ENCODE measurements at places on chromosomes 5 and 9.

- DNase-seq, result no peak
Measured at GRCh38 chr5:55625589-55625909, 86.6 kb downstream of the SLC38A9 start.

DNA sequence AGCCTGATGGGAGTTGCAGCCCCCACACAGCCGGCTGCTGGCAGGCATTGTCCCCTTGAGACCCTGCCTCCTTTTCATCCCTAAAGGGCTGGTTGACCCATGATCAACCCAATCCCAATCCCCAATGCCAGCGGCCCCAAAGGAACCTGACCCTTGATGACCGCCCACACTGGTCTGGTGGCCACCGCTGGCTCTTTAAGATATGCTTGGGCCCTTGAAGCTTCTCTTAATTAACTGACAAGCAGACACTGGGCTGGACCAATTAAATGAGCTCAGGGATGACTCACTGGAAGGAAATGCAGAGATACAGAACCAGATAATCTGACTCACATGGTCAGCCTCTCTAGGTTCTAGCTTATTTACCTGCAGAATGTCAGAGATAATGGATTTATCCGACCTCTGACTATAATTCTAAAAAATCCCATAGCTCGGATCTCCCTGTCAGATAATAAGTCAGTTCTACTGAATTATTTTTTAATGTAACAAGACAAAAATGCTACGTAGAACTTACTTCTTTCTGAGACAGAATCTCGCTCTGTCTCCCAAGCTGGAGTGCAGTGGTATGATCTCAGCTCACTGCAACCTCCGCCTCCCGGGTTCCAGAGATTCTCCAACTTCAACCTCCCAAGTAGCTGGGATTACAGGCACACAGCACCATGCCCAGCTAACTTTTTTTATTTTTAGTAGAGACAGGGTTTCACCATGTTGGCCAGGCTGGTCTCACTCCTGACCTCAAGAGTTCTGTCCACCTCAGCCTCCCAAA lies 11.1 kb upstream of the MLANA start:
- no peak for DNase-seq

GRCh38 chr5:112174959-112175594 lies 244.0 kb downstream of the EPB41L4A start:
- no peak for DNase-seq

- no peak for DNase-seq
Measured at GRCh38 chr9:133063500-133064231, 1.9 kb downstream of the CEL start.

Measured in stimulated activated CD4-positive, alpha-beta T cell treated with anti-CD3 and anti-CD28 coated beads, Interleukin-15, amount 100 ng/mL, for 1 hour (primary cell).